ENCODE measurements at places on chromosomes 6 and 20.

DNA sequence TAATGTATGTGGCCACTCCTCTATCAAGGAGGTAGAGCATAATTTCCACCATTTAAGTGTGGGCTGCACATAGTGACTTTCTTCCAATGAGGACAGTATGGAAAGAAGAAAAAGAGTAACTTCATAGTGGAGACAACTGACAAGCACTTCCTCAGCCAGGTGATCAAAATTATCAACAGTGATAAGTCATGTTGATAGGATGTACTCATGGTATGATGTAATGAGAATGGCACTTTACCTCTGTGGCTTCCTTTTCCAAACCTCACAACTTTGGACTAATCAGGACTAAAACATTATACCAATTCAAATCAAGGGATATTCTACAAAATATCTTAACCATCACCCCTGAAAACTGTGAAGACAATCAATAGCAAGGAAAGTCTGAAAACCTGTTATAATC lies 302.3 kb upstream of the CITED2 start:
- DNase-seq, result no peak

DNA sequence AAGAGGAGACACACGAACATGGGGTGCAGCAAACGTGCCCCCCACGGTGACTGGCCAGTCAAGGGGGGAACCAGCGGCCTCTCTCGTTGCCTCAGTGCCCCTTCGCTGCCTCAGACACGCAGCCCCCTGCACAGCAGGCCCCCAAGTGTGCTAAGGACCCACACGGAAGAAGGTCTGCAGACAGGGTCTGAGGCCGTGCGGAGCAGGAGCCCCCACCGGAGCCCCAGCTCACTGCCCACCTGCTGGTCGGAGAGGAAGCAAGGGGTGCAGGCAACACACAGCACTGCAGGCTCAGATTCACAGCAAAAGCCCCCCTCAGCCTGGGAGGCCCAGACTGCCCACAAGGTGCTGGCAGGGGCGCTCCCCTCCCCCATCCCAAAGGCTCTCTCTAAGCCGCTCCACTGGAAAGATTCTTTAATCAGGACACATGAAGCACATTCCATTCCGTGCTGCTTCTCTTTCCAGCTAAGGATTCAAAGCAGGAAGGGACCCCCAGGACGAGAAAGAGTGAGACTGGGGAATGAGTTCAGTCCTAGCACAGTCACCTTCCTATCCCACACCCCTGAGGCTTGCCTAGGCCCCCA lies 105.1 kb downstream of the SLC23A2 start:
- no peak for DNase-seq

- DNase-seq, result peak; percentile 84
Observed at GRCh38 chr6:47111685-47112084, 69.6 kb upstream of the ADGRF1 start.

GRCh38 chr6:110930781-110931180 lies 27.7 kb upstream of the GTF3C6 start:
- DNase-seq, result no peak

- peak; percentile 48 for DNase-seq
Observed at GRCh38 chr6:31597006-31597405, 4.2 kb upstream of the NCR3 start.

DNA sequence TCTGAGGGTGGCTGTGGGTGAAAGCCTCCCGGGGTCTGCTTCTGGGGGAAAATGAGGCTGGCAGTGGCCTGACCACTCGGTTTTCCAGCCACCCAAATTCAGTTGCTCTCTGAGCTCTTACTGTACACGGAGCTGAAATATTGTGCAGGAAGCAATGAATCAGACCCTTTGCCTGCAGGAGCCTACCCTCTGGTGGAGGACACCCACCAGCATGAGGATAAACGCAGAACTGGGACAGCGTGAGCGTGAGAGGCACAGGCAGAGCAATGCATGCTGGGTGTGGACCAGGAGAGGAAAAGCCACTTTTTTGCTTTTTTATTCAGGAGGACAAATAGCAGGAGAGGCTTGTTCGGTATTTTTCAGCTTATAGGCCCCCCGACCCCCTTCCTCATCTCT lies 298.0 kb downstream of the QKI start:
- no peak for DNase-seq

DNA sequence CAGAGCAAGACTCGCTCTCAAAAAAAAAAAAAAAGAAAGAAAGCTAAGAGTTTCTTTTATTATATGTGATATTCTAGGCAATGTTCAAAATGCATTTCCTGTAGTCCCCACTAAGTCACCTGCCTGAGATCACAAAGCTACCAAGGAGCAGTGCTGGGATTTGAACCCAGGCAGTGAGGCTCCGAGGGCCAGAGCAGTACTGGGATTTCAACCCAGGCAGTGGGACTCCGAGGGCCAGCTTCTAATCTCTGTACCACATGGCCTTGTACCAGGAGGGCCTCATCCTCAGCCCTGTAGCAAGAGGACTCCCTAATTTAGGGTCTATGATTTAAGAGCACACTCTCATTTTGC lies 39.7 kb downstream of the ZMYND8 start:
- DNase-seq, result no peak

GRCh38 chr20:2279253-2279779 lies 16.5 kb upstream of the TGM3 start:
- DNase-seq, result no peak
